NCI-H1694 treated with DMSO at 0.1 percent for 48 hours (cell line): ENCODE measurements at places on chromosomes 2 and 18.
A peak's percentile ranks its signal among the peaks of the same experiment; 100 is the strongest.

- DNase-seq, result peak; percentile 76
These were observed 746 bp upstream of the POLR1B start for GRCh38 chr2:112541315-112542122.

DNA sequence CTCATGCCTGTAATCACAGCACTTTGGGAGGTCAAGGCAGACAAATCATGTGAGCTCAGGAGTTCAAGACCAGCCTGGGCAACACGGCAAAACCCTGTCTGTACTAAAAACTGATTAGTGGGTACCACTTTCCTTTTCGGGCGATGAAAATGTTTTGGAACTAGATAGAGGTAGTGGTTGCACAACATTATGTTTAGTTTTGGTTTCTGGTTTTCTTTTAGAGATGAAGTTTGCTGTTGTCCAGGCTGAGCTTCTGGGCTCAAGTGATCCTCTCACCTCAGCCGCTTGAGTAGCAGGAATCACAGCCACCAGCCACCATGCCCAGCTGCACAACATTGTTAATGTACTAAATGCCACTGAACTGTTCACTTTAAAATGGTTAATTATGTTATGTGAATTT is 27.6 kb downstream of the AAK1 start:
- no peak for DNase-seq

DNA sequence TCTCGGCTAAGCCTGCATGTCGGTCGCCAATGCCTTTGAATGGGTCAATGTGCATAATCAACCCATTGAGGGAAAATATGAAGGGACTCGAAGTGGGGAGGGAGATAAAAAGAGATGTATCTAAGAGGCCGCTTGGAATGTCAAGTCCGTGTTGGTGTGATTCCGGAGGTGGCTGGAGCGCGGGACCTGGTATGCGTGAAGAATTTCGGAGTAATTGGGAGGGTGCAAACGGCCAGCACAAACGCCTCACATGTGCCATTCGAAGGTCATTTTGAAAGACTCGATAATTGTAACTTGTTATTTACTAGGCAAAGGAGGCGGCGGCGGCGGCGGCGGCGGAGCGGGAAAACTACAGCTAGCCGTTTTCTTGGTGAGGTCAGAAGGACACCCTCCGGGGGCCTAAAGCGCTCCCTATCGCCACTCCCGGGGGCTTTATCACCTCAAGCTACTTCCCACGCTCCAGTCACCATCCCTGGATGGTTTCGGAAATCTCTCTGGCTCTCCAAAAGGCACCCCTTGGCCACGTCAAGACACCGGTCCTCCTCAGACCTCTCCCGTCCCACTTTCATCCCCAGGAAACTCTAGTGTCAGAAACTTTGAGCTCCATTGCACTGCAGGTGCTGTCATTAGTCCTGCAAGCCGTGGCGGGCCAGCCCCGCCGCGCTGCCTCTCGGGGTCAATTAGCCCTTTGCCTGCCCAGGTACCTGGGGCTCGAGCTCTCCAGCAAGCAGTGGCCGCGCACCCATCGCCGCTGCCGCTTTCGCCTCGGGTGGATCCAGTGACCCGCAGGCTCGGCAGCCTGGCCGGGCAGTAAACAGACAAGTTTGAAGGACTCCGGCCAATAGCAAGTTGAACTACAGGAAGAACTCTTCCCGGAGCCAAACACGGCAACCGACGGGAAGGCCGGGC is 1.5 kb downstream of the ERBB4 start:
- DNase-seq, result no peak

DNA sequence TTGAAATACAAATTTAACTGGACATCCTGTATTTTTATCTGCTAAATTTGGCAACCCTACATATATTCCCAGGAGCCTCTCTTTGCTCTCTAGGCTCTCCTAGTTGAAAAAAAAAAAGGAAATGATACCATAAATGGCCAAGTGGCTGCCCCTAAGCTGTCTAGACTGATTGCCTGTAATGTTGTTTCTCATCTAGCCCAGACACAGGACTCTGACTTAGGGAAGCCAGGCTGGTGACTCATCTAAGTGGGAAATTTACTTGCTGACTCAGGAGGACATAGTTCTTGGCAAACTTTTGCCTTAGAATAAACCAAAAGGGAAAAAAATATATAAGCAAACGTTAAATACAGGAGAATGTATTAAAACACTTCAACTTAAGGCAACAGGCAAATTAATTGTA is 14.6 kb upstream of the ITGAV start:
- DNase-seq, result no peak

GRCh38 chr2:173680574-173680973 is 284.6 kb downstream of the SP3 start:
- no peak for DNase-seq

DNA sequence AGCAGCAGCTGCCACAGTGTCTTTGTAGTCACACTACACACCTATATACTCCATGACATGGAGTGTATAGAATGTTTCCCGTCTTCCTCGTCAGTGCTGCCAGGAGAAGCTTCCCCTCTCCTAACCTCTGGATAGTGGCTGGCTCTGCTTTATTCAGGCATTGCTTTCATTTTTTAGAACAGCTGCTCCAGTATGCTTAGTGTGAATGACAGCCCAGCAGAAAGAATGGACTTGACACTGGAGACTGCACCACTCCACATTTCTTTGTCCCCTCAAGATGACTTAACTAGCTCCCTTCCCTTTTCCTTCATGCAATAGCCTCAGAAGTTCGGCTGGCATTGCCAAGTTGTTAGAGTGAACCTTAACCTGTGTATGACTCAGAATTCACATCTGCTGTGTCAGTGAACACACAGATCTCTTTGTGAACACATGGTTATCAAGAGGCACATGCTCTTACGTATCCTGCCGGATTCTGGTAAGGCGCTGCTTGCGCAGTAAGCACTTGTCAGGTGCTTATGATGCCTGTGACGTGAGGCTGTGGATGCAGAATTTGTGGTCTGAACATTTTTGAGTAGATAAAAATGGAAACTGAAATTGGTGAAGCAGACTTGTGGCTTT is 73.9 kb downstream of the NEDD4L start:
- DNase-seq, result no peak

DNA sequence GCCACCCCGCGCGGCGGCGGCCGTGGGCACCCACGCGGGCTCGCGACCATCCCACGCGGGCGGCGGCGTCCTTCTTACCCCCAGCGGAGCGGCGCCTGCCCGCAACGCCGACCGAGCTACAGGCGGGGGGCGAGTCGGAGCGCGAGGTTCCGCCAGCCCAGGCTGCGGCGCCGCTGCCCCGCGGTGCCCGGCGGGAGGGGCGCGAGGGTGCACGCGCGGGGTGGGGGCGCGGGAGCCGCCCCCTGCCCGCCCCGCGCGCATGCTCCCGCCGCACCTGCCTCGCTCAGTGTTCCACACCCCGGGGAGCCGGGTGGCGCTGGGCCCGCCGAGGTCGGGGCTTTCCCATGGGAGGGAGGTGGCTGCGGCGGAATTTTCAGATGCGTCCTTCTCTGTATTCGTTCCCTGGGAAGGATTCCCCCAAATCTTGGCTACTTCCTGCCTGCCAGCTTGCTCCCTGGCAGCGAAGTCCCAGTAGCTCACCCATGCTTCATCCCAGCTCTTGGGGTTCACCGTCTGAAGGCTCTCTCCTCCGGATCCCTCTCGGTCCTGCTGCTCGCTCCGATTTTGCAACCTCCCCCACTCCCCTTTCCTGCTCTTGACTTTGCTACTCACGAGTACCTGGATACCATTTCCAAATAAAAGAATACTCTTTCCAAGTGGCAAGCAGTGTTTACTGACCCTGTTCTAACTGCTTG is at the start of gene L3MBTL4:
TSS of gene L3MBTL4 (minus strand) at position 189 of the 695 bp plus-strand sequence. CDS start 103,286 bp downstream, outside the sequence.
- DNase-seq, result peak; percentile 21

DNA sequence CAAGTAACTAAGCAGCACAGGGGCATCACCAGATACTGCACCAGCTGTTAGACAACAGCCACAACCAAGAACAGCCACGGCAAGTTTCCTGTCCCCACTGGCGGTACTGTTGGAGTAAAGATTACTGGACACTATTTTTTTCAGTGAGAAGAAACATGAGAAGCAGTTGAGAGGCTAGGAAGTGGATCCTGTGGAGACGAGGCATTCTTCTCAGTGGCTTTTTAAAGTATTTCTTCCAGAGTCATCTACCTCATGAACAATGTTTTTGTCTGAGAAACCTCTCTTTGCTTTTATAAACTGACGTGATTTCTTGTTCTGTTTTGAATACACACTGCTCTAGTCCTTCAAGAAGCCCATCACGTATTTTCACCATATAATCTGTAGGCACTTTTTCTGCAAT is 18.8 kb downstream of the TM4SF20 start:
- no peak for DNase-seq

DNA sequence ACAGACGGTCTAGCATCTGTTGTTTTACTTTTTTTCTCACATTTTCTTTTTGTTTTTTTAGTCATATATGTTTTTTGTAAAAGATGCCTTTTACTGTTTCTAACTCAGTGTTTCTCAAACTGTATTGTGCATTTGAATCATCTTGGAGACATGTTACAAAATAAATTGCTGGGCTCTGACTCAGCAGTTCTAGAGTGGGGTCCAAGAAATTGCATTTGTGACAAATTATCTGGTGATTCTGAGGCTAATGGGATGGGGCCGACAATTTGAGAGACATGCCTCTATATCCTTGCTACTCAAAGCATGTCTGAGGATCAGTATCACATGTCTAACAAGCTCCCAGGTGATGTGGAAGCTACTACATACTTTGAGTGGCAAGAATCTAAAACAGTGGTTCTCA is 478.8 kb downstream of the PLCL1 start:
- DNase-seq, result no peak

DNA sequence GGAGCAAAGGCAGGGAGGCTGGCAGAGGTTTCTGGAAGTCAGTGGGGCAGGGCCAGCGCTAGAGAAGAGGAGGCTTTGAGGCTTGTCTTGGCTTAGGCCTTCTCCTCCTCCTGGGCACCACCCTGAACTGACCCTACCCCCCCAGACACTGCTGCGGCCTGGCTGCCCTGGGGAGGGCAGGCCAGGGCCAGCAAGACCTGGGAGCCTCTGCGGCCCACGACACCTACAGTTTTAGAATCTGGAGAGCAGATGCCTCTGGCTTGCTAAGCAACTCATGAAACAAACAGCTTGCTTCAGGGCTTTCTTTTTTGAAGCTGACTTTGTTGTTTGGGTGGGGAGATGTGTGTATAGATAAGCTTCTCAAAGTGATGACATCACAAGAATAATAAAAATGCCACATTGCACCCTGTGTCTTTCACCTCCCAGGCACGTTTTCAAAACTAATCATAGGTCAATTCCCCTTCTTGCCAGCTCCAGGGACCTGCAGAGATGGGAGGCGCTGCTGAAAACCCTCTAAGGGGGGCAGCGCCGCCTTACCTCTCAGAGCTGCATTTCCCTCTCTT is 46.2 kb upstream of the SMAD7 start:
- DNase-seq, result no peak

GRCh38 chr2:232980683-232981082 is 32.4 kb downstream of the NGEF start:
- DNase-seq, result no peak

DNA sequence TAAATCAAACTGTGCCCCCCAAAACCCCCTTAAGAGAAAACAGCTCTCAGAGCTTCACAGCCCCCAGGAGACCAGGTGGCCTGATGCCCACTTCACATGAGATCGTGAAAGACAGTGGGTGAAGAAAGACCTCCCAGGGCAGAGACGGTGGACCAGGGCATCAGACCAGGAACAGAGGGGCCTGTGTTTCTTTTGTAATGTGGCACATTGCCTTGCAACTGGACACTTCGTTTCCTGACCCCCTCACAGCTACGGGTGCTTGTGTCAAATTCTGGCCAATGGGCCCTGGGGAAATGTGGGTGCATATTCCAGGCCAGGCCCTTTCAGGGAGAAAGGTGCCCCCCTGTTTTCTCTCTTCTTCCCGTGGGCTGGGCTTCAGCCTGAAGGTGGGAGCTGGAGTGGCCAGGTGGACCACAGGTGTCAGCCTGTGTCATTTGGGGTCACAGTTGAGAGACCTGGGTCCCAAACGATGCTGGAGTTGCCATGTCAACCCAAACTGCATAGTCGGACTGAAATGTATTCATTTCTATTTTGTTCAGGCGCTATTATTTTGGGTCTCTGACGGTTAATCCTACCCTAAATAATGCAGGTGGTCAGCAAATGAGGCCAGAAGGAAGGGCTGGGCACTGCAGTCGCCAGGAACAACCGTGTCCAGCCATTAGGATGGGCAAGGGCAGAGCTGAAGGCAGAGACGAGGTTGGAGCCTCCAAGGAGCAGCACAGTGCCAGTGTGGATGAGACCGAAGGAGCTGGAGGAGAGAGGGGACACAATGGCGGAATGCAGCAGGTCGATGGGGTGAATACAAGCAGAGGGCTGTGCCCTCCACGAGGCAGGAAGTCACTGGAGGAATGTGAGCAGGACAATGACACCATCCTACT is 338.2 kb downstream of the EIPR1 start:
- DNase-seq, result no peak

DNA sequence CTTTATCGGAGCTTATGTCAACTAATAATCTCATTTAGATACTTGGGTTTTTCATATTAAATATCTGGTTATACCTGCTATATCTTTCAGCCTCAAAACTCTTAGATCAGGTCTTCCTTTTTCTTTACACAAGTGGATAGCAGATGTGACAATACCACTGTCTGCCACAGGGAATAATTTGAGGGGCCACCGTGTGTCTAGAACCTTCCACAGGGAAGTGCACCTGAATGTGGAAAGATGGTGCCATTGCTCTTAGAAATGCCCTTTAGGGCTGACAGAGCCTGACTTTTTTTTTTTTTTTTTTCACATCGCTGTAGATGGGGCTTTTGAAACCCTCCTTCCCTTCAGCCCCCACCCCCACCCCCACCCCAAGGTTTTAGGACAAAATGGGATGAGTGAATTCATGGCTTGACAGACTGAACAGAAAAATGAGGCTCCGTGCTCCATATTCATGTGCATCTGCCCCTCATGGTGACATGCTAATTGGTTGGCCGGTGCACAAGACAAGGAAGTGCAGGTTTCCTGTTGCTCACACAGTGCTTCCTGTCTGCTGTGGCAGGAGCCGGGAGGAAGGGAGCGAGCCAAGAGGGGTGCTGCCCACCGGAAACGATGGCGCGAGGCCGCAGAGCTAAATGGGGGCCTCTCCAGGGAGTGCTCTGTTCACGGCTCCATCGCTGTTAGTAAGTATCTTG is 246.0 kb downstream of the LDLRAD4 start:
- no peak for DNase-seq
